Stimulated activated CD8-positive, alpha-beta memory T cell treated with anti-CD3 and anti-CD28 coated beads, Interleukin-15, amount 100 ng/mL, for 24 hours (primary cell): ENCODE measurements at places on chromosomes 2 and 18.

- DNase-seq: no peak
Observed at GRCh38 chr18:58544179-58544578, 84.7 kb downstream of the ALPK2 start.

DNA sequence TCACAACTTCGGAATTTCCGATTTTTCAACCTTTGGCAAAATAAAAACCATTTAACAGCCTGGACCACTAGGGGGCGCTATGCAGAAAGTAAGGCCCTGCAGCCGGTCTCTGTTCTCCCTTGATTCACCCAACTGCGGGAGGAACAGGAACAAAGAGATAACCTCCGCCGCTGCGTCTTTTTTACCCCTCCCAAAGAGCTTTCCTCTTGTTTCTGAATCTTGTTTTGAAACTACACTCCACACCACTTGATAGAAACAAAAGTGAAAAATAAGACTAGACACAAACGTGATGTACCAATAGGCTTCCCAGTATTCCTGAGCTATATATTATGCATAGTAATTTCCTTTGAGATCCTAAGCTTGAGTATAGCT, 231.2 kb downstream of the MYO3B start:
- DNase-seq: peak; percentile 67

- no peak for DNase-seq
Observed at GRCh38 chr18:76466410-76466991, 28.5 kb downstream of the ZNF516 start.

- DNase-seq: no peak
Observed at GRCh38 chr2:96537734-96538486, 1.4 kb downstream of the ARID5A start.

- DNase-seq: no peak
Observed at GRCh38 chr18:75915941-75916623, 488.6 kb upstream of the SMIM21 start.

DNA sequence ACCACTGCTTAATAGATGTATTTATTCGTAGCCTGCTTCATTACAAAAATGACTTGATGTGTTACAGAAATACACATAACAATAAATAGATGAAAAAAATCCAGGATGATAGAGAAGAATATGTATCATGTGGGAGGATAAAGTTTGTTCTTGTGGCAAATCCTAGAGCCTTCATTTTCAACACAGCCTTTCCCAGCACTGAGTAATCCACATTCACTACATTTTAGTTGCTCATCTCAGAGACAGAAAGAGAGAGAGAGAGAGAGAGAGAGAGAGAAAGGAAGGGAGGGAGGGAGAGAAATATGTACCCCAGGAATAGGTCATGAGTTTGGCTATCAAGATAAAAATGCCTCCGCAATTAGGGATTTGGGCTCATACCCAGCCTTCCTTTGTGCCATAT, 144.3 kb downstream of the RBMS1 start:
- no peak for DNase-seq

GRCh38 chr2:117875786-117876185, 61.3 kb downstream of the DDX18 start:
- DNase-seq: no peak

- no peak for DNase-seq
Observed at GRCh38 chr2:43105586-43106558, 120.5 kb downstream of the ZFP36L2 start.

GRCh38 chr2:66851449-66851872, 416.5 kb downstream of the MEIS1 start:
- no peak for DNase-seq

DNA sequence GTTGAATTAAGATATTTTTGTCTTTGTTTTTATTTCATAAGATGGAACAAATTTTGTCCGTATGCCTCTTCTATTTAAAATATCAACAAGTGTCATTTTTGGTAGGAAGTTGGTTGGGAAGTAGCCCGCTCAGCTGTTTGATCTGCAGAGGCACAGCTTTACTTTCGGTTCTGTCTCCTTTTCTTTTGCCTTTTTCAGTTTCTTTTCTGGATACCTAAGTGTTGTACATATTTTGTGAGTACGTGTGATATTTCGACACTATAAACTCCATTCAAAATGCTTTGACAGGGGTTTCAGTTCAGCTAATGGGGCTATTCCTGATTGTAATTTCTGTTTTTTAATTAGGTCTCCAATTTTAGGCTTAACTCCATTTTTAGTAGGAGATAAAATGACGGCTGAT, 1785.0 kb upstream of the LRRTM1 start:
- DNase-seq: no peak

GRCh38 chr2:42839809-42840501, 47.6 kb upstream of the HAAO start:
- no peak for DNase-seq

GRCh38 chr2:128472789-128473174, 154.1 kb upstream of the HS6ST1 start:
- DNase-seq: no peak

DNA sequence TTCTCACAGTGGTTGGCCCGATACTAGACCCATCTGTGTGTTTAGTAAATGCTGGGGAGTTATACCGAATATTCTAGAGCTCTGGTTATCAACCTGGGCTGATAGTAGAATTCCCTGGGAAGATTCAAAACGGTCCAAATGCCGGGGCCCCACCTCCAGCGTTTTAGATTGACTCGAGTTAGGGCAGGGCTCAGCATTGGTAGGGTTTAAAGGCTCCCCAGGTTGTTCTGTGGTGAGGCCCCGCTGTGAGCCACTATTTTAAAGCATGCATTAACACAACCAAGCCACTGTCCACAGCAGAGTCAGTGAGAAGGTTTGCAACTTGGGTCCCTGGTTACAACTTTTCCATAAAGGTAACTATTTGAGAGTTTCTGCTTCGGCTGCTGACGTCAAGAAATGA, 73.6 kb downstream of the DYSF start:
- no peak for DNase-seq

GRCh38 chr18:58863539-58864145, 1.0 kb upstream of the ZNF532 start:
- DNase-seq: no peak

DNA sequence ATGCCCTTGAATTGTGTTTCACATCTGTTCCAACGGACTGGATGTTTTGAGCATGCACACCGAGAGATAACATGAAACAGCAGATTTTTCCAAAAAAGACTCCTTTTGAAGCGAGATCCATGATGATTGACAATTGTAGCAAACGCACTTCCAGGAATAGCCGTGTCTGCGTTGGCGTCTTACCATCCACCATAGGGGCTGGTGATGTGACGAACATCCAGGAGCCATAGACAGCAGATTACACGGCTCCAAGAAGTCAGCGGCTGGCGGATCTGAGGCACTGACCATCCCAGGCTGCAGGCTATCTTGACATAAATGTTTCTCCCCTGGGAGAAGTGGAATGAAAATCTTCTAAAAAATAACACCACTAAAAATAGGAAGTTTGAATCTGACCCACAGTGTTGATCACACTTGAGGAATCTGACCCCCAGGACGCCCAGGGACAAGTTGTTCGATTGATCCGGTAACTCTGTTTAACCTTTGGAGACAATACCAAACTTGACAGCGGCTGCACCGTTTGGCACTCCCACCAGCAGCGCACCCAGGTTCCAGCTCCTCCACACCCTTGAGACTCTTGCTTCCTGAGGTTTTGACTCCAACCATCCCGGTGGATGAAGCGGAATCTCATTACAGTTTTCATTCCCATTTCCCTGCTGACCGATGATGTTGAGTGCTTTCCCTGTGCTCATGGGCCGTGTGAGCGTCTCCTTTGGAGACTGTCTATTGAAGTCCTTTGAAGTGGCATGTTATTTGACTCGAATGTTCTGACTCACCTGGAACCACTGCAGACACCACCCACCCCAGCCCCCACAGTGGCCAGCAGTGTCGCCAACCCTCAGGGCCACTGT, 140.0 kb upstream of the GPC1 start:
- DNase-seq: no peak

- DNase-seq: no peak
Observed at GRCh38 chr2:118059919-118060478, 28.3 kb upstream of the INSIG2 start.

GRCh38 chr2:191347881-191348280, 102.7 kb downstream of the MYO1B start:
- no peak for DNase-seq

GRCh38 chr2:213376644-213377043, 92.4 kb downstream of the SPAG16 start:
- no peak for DNase-seq

DNA sequence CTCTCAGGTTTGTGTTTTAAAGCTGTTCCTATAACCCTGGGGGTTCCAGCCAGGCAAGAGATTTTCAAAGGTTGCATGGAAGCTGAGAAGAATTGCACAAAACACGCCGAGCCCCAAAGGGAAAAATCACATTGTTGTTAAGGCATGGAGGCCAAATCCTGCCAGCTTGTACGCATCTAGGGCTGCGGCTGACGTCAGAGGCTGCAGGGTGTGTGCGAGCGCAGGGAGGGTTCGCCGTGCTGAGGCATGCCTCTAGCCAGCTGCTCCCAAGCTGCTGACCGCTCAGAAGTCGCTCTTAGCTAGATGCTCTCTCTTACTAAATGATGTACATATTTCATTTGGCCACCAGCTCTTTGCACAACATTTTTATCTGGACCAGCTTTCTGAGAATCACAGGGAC, 191.8 kb downstream of the LPIN1 start:
- DNase-seq: no peak

GRCh38 chr2:216657086-216657855, 24.1 kb downstream of the IGFBP2 start:
- no peak for DNase-seq

- DNase-seq: no peak
Observed at GRCh38 chr2:88133875-88134274, 6.0 kb upstream of the FABP1 start.

GRCh38 chr2:42457011-42457410, 36.8 kb downstream of the KCNG3 start:
- no peak for DNase-seq

GRCh38 chr2:105665480-105665879, 79.2 kb upstream of the NCK2 start:
- no peak for DNase-seq

GRCh38 chr2:238571661-238572372, 145.1 kb downstream of the ASB1 start:
- DNase-seq: no peak

DNA sequence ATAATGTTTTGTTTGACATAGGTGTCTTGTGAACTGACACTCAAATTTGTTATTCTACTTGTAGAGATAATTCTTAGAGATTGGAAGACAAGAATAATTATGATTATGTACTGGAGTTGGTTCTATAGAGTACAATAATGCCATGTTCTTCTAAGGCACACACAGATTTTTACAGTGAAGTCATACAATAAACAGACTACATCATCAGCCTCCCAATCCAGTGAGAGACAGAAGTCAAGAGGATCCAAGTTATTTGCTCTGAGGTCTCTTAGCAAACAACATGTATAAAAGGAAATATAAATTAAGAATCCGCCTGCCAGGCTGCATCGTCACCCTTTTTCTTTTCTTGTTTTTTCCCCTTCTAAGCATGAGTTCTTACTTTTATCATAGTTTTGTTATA, 613.5 kb upstream of the SETBP1 start:
- no peak for DNase-seq

- no peak for DNase-seq
Observed at GRCh38 chr2:238305092-238305862, 15.0 kb upstream of the TRAF3IP1 start.

- peak; percentile 26 for DNase-seq
Observed at GRCh38 chr2:240435457-240435947, at the start of gene GPC1. TSS of gene GPC1 (plus strand) at chr2:240435663. CDS start at chr2:240435919, 256 bp downstream.

GRCh38 chr2:50612306-50612705, 419.6 kb downstream of the NRXN1 start:
- DNase-seq: no peak

DNA sequence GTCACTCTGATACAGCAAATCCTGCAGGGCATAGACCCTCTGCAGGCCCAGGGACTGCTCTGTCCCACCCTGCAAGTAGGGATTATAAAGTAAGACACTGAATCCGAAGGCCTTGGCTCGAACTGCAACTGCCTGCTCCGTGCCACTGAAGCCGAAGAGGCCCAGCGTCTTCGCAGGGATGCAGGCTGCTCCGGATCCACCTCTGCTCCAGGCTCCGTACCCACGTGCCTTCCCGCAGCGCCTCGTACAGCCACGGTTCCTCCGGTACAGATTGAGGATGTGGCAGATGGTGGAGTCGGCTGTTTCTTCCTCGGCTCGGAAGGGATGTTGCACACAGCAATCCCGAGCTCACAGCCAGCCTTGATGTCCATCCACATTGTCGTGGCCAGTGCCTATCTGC, 160.4 kb upstream of the LHCGR start:
- no peak for DNase-seq

DNA sequence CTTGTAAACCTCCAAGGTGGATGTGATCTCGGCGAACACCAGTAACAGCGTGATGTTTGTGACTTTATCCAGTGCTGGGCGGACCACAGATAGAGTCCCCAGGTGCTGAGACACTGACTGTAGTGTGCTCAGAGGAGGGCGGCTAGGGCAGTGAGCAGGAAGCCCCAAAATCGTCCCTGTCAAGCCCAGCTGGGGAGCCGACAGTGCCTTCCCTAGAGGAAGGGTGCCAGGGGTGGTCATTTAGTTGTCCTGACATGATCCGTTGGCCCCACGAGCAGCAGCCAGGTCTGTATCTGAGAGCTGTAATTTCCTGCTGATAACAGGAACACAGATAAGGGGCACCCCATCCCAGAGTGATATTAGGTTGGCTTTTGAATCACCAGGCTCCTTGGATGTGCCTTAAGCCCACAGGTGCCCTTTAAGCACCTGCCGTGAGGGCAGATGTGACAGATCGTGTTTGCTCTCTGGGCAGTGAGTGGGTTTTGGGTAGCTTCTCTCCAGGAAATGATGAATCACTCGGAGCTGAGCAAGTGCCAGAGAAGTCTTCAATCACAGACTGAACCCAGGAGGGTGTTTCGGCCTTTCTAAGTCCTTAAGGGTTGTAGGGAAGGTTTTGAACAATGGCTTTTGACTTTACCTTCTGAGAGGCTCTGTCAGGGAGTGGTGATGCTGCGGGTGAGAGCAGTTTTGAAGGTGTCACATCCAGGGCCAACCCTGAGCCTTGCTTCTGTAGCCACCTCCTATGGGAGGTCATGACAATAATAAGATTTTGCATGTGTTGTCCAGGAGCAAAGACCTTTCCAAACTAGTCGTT, 7.7 kb downstream of the LPIN1 start:
- DNase-seq: no peak
